ENCODE measurements at places on chromosomes 6 and 20. TPM values are rescaled to one million over a fixed set of nuclear protein-coding genes. Genes with fewer than 3 reads are reported as not detected.

Gene CTAGE9
- not detected for total RNA-seq

Gene C6orf163
- 8.3 TPM for total RNA-seq

Gene SLC17A5
- 27.9 TPM for total RNA-seq

Gene GABRR1
- not detected for total RNA-seq

Gene SOX4
- total RNA-seq = 370 TPM

Gene COQ3
- 12.2 TPM for total RNA-seq

Gene LAMA2
- 16.8 TPM for total RNA-seq
